Gastroesophageal sphincter (tissue), 4 donors: ENCODE measurements at places on chromosomes 5 and 9.

GRCh38 chr5:155260798-155261197, 247.2 kb downstream of the KIF4B start:
- H3K27ac ChIP-seq = no peak overlapping the region
- no peak for ATAC-seq
- H3K4me3 ChIP-seq = no peak overlapping the region
- no peaks in the 10 kb centered on the region for H3K4me1 ChIP-seq

GRCh38 chr5:3590161-3590966, 5.3 kb upstream of the IRX1 start:
- no peak for ATAC-seq
- peaks cover 100% of the 10 kb centered on the region for H3K27me3 ChIP-seq
- H3K4me1 ChIP-seq = peaks cover 30% of the 10 kb centered on the region
- no peaks in the 10 kb centered on the region for H3K36me3 ChIP-seq

- no peaks in the 10 kb centered on the region for H3K27me3 ChIP-seq
- no peaks in the 10 kb centered on the region for H3K36me3 ChIP-seq
- no peak overlapping the region for H3K27ac ChIP-seq
- H3K4me3 ChIP-seq = no peak overlapping the region
- ATAC-seq = no peak
Measured at GRCh38 chr9:79769476-79770275, 197.9 kb downstream of the TLE4 start.

DNA sequence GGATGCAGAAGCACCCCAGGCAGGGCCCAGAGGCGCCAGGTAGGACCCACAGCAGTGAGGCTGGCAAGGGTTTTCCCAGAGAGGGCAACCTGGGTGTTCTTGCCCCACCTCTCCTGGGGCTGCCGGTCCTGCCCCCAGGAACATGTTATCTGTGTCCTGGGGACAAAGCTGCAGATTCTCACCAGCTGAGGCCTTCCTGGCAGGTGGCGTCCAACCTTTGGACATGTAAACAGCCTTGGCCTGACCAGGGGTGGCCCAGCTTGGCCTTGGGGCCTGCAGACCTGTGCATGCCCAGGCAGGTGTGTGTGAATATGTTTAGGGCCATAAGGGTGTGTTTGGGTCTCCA, 101.8 kb upstream of the LARP1 start:
- H3K27ac ChIP-seq = no peak overlapping the region
- H3K4me1 ChIP-seq = no peaks in the 10 kb centered on the region
- H3K4me3 ChIP-seq = no peak overlapping the region
- no peak for ATAC-seq
- H3K27me3 ChIP-seq = no peaks in the 10 kb centered on the region
